ENCODE measurements at places on chromosomes 6 and 20.

GRCh38 chr6:45377043-45377553, 636 bp downstream of the SUPT3H start:
- DNase-seq, result no peak

- DNase-seq, result no peak
Observed at GRCh38 chr20:3890999-3891929, 2.1 kb downstream of the PANK2 start.

DNA sequence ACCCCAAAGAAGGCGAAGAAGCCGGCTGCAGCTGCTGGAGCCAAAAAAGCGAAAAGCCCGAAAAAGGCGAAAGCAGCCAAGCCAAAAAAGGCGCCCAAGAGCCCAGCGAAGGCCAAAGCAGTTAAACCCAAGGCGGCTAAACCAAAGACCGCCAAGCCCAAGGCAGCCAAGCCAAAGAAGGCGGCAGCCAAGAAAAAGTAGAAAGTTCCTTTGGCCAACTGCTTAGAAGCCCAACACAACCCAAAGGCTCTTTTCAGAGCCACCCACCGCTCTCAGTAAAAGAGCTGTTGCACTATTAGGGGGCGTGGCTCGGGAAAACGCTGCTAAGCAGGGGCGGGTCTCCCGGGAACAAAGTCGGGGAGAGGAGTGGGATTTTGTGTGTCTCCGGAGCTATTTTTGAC, 69.6 kb downstream of the HFE start:
- DNase-seq, result peak; percentile 52

GRCh38 chr6:88238065-88238464, 71.9 kb upstream of the CNR1 start:
- peak; percentile 1 for DNase-seq

GRCh38 chr6:45200510-45200909, 127.6 kb upstream of the RUNX2 start:
- DNase-seq, result no peak

GRCh38 chr6:12103158-12103557, 91.0 kb downstream of the HIVEP1 start:
- no peak for DNase-seq

DNA sequence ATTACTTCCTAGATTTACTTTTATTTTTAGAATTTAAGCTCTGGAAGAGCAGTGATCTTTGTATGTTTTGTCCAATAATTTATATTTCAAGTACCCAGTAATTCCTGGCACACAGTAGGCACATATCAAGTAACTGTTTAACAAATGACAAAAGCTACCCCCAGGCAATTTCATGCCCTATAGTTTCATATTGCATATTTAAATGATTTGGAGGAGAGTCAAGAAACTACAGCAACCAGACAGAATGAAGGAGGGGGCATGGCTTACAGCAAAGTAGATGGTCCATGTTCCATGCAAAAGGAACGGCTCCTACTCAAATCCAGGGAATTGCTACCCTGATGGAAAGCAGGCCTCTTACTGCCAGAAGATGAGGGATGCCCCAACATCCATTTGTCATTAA, 113.5 kb downstream of the ARHGAP18 start:
- no peak for DNase-seq

GRCh38 chr20:62402456-62403150, 4.5 kb downstream of the CABLES2 start:
- DNase-seq, result no peak

GRCh38 chr20:3876676-3877075, 12.5 kb upstream of the PANK2 start:
- DNase-seq, result no peak

DNA sequence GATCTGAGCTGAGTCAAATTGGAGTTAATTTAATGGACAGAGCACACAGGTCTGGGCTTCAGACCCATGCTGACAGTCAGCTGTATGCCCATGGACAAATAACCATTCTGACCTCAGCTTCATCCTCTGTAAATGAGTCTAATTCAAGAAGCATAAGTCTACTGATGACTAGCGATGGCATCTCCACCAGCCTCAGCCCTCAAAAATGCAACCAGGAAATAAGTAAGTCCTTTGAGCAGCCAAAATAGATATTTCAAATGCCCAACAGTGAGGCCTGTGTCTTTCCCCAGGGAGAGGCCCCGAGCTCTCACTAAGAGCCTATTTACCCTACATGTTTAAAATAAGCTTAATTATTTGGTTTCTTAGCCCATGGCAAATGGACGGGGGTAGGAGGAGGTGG, 114.2 kb upstream of the MTHFD1L start:
- DNase-seq, result no peak

GRCh38 chr6:82380566-82381185, 17.1 kb downstream of the TPBG start:
- no peak for DNase-seq

DNA sequence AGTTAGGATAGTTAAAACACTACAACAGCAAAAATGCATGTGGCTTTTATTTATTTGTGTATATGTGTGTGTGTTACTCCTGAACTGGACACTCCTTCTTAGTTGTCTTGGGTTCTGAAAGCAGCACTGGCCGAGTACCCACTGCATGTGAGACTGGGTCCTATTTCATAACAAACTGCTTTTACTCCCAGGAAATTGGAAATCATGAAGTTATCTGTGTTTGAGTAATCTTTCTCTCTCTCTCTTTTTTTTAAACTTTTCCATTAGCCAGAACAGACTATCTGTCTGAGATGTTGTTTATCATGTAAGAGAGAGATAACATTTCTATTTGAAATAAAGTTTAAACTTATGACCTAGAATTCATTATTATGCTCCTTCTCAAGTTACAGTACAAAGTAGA, 110.4 kb downstream of the LIN28B start:
- DNase-seq, result no peak

- DNase-seq, result no peak
Observed at GRCh38 chr6:163449076-163449475, 34.6 kb downstream of the QKI start.

DNA sequence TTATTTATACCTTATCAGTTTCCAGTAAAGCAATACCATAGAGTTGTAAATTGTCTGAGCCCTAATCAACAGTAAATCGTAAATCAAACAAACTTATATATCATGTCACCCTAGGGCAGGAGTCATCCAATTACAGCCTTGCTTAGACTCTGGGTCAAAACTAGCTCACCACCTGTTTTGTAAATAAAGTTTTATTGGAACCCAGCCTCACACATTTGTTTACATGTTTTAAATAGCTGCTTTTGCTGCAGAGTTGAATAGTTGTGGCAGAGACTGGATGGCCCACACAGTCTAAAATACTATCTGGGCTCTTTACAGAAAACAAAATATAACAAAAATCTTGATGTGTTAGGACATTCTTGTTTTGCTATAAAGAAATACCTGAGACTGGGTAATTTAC, 94.4 kb downstream of the MKKS start:
- no peak for DNase-seq

- no peak for DNase-seq
Observed at GRCh38 chr20:62820208-62820961, 3.5 kb downstream of the COL9A3 start.

- no peak for DNase-seq
Observed at GRCh38 chr6:44618371-44618770, 230.9 kb downstream of the CDC5L start.

- DNase-seq, result peak; percentile 29
Observed at GRCh38 chr20:36988494-36988966, 37.0 kb upstream of the SAMHD1 start.

DNA sequence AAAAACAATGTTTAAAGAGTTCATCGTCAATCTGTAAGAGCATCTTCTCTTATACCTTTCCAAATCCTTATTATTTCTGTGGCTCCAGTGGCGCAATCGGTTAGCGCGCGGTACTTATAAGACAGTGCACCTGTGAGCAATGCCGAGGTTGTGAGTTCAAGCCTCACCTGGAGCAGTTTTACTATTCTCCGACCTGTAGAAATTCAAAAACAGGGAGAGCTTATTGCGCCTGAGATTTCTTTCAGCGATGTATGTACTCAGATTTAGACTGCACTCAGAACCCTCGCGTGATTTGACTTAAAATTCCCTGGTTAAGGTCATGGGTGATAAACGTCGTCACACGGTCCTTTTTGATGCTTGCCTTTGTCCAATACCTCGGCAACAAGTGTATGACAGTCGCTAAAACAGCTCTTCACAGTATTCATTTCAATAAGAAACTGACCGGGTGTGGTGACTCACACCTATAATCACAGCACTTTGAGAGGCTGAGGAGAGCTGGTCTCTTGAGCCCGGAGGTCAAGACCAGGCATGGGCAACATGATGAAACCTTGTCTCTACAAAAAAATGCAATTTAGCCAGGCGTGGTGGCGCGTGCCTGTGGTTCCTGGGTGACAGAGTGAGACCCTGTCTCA, 11.9 kb downstream of the GPX5 start:
- DNase-seq, result no peak

GRCh38 chr6:43034190-43034525, 12.7 kb downstream of the RRP36 start:
- DNase-seq, result no peak

GRCh38 chr6:51578994-51579393, 508.4 kb downstream of the PKHD1 start:
- DNase-seq, result no peak

GRCh38 chr6:157981395-157982101, at the start of gene SYNJ2:
TSS of gene SYNJ2 (plus strand) at chr6:157981863. CDS start at chr6:157981962, 99 bp downstream.
- DNase-seq, result peak; percentile 81

DNA sequence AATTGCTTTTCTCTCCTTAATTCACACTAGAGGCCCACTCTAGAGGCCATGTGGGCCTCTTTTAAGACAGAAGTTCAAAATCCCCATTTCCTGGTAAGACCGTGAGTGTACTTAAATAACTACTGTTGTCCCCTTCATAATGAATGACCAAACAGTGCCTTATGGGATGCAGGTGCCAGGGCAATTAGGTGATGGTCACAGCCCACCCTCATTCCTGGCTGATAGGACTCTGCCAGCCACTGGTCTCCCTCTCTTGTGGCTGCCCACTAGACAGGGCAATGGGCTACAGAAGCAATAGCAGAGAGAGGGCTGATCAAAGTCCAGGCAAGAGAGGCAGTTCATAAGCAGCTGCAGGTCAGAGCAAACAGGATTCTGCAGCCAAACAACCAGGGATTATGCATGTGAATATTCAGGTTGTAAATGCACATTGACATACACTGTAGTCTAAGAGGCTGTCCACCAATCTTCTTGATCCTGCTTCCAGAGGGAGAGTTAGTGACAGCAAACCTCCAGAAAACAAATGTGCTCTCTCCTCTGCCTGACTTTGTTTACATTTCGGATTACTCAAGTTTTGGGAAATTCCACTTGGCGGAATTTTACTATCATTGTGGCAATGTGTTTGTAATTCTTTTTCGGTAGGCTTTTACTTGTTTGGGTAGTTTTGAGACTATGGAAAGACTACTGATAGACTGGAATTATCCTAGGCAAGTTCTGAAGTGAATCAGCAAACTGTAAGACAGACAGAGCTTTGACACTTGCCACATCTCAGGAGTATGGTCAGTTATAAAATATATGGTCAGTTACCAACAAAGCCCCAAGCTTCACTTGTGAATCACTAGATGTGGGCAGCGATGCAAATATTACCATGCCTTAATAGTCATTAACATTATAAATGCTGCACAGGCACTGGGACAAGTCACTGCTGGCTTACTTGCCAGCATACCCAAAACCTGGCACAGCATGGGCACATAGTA, 12.8 kb downstream of the PTPRK start:
- no peak for DNase-seq

- no peak for DNase-seq
Observed at GRCh38 chr6:42762426-42762859, 16.5 kb upstream of the TBCC start.

GRCh38 chr20:45010399-45010828, 44.1 kb downstream of the STK4 start:
- no peak for DNase-seq

DNA sequence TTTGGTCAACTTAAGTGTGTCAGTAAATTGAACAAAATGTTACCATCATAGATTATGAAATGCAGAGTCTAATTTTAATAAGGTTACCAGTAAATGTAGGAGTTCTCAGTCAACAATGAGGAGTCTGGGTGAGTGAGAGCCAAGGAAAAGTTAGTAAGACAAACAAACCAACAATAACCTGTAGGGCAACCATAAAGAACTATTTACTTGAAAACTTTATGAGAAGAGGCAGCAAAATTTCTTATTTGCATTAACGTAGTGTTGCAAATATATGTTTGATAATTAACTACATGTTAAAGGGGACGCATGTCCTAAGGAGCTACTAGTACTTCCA, 131.1 kb upstream of the SOX4 start:
- DNase-seq, result no peak

DNA sequence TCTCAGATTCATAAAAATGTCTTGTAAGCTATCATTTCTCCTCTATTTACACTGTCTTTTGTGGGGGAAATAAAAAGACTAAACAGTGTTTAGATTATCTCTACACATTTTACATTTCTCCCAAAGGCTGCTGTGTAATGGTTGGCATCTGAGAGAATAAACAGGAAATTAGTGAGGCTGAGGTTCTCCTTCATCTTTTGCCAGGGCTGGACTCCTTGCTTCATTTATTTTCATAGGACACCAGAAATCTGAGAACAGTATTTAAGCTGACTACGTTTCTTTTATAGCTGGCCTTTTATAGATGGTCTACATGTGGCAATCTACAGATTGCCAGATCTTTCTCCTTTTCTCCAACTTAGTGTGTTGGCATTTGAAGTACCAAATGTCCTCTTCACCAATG, 41.5 kb downstream of the PLCB4 start:
- no peak for DNase-seq

- DNase-seq, result no peak
Observed at GRCh38 chr6:28171271-28171670, 29.6 kb downstream of the ZKSCAN8 start.

GRCh38 chr20:51607170-51607569, 64.7 kb upstream of the NFATC2 start:
- DNase-seq, result no peak

DNA sequence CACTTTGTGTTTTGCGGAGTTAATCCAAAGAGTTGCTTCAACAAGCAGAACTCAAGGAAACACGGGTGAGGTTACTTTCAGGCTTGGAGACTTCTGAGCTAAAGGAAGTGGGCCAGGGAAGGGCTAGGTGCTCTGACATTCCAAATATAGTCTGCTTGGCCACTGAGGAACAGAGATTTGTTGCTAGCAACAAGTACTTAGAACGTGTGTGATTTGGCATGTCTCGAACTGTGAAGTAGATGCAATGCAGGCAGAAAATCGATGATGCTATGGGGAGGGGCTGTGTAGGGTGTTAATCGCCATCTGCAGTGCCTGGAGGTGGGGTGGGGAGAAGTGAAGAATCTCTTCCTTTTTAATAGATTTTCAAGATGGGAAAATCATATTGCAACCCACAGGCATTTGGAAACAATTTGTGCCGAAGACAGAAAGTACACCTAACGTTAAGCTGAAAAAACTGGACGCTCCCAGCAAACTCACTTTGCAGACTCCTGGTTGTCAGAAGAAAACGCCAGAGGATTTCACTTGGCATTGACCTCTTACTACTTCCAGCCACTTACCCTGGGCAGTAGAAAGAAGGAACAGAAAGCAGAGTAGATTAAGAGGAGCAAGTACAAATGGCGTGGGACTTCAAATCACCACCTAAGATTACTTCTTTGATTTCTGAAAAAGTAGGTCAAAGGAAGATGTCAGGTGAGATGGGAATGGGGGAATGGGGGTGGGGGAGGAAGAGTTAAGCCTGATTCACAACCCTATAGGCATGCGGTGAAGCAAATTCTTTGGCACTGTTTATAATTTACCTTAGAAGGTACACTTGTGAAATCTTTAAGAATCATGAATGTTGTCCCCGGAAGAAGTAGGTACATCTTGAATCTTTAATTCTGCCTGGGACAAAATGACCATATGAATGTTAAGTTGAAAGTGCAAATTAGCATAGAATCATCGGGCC, 314.1 kb downstream of the CD83 start:
- no peak for DNase-seq

GRCh38 chr6:72709431-72709830, 87.6 kb downstream of the KCNQ5 start:
- DNase-seq, result no peak

- DNase-seq, result no peak
Observed at GRCh38 chr20:3473944-3474343, 3.1 kb downstream of the ATRN start.

Measured in CD4-positive, alpha-beta T cell treated with Interleukin-4 for 4 hours (primary cell).